Stimulated activated naive CD8-positive, alpha-beta T cell treated with anti-CD3 and anti-CD28 coated beads, Interleukin-15, Interleukin-2, amounts not matched to agents 100 U/mL and 50 U/mL, for 24 hours (primary cell): ENCODE measurements at places on chromosomes 1 and 21.

GRCh38 chr21:17370263-17370662 lies 142.6 kb upstream of the CXADR start:
- DNase-seq: no peak

DNA sequence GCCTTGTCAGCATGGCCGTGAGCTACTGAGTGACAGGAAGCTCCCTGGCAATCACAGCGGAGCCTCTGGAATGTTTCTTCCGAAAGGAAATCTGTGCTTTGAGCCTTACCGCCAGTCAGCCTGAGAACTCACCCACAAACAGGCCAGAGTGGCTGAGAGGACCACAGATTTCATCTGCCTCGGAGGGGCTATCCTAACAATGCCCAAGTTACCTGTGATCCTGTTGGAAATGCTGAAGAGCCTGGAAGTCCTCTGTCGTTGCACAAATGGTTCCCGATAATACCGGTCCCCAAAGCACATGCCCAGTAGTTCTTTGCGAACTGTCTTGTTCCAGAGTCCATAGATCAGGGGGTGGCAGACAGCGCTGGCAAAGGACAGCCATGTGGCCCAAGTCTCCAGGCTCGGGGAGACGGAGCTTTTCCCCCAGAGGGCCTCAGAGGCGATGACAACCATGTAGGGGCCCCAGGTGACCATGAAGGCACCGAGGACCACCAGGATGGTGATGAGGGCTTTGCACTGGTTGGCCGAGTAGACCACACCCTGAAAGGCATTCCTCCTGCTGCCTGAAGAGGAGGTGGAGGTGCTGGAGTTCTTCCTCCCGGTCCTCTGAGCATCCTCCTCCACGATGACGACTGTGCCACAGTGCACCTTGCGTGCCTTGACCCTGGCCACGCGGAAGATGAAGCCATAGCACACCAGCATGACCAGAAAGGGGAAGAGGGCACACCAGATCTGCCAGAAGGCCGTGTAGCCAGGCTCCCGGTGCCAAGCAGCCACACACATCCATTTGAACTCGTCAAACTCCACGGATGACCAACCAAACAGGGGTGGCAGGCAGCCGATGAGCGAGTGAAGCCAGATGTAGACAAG lies 40.2 kb downstream of the GPR161 start:
- no peak for DNase-seq

GRCh38 chr1:248790456-248790855 lies 34.9 kb upstream of the LYPD8 start:
- no peak for DNase-seq

DNA sequence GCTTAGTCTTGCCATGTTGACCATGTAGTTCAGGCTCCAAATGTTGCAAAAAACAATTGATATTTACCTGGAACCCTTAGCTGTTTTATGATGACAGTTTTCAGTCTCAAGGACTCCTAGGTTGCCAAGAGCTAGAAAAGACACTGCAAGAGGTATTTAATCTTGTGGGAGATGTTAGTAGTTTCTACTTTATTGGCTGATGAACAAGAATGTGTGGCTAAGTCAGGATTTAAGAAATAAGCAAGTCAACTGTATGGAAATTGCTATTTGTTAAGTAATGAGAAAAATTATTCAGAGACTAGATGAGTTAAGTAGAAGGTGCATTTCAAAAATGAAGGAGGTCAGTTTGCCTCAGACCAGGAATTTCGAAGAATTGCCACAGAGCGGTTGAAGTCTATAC lies 639.7 kb upstream of the USP24 start:
- DNase-seq: no peak

DNA sequence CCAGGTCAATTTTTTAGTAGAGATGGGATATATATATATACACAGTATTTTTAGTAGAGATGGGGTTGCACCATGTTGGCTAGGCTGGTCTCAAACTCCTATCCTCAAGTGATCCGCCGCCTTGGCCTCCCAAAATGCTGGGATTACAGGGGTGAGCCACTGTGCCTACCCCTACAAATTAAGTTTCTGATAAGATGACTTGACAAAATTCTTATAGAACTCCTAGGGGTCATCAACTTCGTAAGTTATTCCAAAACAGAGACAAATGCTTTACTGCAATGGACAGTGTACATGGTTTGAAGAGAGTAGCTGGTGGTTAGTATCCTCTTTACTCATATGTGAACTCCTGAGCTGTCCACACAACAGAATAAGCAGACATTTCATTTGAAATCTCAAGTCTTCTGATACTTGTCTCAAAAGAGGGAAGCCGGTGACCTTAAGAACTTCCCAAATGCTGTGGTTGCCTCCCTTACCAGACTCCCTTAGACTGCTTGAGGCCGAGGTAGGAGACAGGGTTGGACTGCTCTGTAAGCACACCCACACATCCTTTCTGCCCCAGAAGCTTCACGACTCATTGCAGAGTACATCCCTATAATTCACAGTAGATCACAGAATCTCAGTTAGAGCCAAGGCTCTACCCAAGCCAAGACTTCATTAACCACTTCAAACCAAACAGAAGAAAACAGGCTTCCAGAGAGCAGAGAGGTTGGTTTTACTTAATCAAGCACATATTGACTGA lies 244.1 kb upstream of the IRF2BP2 start:
- no peak for DNase-seq

DNA sequence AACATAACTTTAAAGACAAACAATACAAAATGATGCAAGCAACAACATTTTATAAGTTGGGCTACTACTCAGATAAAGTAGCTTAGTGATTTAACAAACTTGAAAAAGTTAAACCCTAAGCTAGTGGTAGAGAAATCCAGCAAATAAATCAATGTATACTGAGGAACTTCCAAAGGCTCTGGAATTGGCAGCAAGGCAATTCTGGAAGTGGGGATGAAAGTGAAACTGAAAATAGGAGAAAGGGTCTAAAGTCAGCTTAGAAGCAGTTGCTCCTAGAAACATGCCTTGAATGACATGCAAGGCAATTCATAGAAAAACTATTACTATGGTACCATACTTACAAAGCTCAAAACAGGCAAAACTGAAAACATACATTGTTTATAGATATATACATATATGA lies 90.0 kb upstream of the CAMK1G start:
- DNase-seq: no peak

DNA sequence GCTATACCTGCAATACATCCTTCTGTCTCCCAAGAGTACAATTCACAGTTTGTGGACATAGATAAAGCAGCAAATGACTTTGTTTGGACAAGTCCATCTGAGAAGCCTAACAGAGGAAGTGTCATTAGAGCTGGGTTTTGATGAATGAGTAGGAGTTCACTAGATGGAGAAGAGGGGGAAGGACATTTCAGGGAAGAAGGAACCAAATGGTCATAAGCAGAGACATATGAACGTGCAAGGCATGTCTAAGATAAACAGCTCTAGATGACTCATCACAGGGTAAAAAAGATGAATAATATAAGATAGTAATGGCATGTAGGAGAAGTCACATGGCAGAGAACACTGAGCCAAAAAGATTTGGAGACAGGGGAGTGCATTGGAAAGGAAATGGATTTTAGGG lies 54.5 kb downstream of the HMGB4 start:
- no peak for DNase-seq

DNA sequence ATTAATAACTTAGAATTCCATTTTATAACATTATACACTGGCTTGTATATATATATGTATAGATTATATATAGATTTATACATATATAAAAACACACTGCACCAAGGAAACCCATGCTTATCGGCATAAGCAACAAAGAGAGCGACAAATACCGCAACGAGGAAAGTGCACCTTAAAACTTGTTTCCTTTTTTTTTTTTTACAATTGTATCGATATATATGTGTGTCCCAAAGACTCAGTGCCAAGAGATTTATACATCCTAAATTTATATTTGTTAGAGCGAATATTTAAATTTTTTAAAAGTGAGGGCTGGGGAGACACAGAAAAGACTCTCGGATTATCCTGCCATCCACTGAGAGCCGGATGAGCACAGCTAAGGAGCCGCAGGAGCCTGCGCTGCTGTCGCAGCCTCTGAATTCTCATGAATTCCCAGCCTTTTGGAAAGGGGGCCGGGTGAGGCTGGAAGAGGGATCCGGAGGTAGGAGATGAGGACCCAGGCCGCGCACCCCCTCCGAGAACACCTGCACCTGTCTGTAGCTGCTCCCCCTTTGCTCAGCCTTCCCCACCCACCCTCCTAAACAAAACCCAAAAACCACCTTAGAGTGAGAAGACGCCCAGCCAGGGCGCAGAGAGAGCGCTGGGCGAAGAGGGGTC lies 5.2 kb downstream of the DMRTA2 start:
- DNase-seq: no peak

DNA sequence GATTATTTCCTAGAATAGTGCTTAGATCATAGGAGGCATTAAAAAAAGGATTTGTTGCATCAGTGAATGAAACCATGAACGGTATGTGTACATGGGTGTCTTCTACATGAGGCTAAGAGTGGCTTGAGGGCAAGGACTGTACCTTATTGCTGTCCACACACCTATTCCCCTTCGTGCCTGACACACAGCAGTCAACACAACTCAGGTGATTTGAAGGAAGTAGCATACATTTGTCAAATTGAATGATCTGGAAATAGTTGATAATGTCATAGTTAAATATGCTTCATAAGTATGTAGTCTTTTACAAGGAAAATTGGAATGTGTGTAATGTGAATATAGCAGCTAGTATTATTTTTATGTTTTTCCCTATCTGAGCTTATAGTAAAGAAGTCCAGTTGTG lies 189.0 kb upstream of the DAB1 start:
- no peak for DNase-seq

DNA sequence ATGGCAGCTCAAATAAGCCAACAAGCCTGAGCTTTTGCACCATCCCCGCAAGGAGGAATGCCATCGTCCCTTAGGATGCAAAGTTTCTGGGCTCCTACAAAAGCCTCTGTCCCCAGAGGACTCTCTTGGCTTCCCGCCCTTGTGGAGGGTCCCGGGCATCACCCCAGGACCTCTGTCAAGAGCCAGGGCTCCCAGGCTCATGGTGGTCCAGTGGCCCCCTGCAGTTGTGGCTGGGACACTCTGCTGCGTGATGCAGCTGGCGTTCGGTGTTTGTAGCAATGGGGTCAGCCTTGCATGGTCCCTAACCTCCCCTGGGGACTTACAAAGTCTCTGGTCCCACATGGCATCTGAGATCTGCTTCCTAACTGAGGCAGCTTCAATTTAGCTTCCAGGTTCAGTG lies 104.7 kb downstream of the RIPK4 start:
- no peak for DNase-seq

DNA sequence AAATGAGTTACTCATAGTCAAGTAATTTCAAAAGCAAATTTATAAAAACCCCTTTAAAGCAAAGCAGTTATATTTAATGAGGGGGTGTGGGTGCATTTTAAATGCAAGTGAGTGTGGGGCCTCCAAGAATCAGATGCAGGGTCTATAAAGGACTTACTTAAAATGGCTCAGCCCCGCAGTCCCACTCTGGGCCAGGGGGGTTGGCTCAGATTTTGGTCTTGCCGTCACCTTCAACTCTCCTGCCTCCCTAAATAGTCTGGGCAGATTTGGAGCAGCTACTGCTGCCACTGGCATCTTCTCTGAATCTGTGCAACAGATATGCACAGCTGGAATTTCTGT lies 16.2 kb downstream of the AMPD2 start:
- no peak for DNase-seq

GRCh38 chr1:92094595-92094994 lies 14.4 kb downstream of the BTBD8 start:
- no peak for DNase-seq

GRCh38 chr1:101995984-101996745 lies 561 bp downstream of the OLFM3 start:
- no peak for DNase-seq

DNA sequence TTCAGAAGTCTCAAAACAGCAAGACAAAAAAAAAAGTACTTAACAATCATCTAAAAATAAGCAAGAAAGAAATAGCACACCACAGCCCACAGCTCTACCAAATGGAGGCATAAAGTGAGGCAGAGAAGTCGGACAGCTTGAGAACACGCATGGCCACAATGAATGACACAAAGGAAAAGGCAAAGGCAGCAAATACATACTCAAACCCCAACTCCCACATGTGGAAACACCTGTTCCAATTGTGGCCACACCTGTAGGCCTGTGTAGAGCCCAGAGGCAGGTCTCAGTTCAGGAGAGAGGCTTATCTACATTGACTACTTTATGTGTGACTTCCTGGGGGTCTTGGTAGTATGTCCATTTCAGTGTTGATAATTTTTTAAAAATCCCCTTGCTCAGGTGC lies 543.5 kb downstream of the LMO4 start:
- no peak for DNase-seq

DNA sequence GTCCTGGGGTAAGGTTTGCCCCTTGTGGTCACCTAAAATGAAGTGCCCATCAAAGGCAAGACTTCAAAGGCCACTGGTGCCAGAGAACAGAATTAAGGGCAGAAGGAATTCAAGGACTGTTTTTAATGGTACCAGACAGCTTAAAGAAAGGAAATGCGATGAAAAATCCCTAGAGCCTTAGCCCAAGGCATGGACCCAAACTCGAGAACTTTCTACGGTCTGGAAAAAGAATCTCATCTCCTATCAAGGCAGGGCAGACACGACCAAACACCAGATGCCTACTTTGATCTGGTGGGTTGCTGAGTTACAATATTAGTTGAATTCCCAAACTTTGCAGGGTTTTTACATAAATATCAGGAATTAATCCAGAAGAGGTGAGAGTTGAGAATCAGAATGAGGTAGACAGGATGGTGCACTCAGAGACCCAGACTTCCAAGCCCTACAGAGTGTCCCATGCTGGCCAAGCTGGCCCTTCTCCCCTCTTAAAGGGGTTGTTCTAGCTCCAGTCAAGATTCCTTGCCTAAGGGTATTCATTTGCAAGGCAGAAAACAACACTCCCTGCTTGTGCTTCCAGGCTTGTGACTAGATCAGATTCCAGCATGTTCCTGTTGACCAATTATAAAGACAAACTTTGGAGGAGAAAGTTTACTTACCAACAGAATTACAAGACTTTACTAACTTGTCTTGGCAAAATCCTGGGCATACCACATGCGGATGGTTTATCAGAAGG lies 48.0 kb downstream of the EDN2 start:
- no peak for DNase-seq

DNA sequence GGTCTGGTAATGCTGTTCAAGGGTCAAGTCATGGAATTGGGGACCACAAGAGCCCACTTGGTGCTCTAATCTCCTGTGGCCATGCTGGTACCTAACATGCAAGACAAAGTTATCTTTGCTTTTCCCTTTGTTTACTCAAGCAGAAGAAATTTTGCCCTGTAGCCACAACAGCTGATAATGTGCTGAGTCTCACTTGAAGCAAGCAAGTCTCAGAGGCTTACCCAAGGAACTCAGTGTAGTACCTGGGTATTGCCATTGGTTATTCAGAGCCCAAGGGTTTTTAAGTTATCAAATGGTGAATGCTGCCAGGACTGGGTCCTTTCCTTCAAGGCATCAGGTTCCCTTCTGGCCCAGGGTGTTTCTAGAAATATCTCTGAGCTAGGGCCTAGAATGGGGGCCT lies 198.9 kb upstream of the RNPC3 start:
- DNase-seq: no peak

GRCh38 chr1:161069241-161069640 lies 450 bp downstream of the ARHGAP30 start:
- peak; percentile 27 for DNase-seq

- DNase-seq: no peak
These were observed 14.4 kb downstream of the SDCCAG8 start for GRCh38 chr1:243270097-243270864.
